MG63 (cell line): ENCODE measurements at places on chromosomes 4 and X. TPM values are rescaled to one million over a fixed set of nuclear protein-coding genes. Genes with fewer than 3 reads are reported as not detected.

TLR6 gene
- total RNA-seq, result 0.82 TPM in 1 of 2 replicates, not detected in the other

AREG gene
- not detected in 2 replicates for total RNA-seq

ADAMTS3 gene
- total RNA-seq, result 3.2 and 7.1 TPM in 2 replicates

SYTL5 gene
- total RNA-seq, result not detected in 2 replicates

PLP1 gene
- total RNA-seq, result not detected in 2 replicates

C1QTNF7 gene
- total RNA-seq, result not detected in 2 replicates

GRCh38 chrX:10395179-10395578, 225.2 kb downstream of the MID1 start:
- DNase-seq, result no peak

DNA sequence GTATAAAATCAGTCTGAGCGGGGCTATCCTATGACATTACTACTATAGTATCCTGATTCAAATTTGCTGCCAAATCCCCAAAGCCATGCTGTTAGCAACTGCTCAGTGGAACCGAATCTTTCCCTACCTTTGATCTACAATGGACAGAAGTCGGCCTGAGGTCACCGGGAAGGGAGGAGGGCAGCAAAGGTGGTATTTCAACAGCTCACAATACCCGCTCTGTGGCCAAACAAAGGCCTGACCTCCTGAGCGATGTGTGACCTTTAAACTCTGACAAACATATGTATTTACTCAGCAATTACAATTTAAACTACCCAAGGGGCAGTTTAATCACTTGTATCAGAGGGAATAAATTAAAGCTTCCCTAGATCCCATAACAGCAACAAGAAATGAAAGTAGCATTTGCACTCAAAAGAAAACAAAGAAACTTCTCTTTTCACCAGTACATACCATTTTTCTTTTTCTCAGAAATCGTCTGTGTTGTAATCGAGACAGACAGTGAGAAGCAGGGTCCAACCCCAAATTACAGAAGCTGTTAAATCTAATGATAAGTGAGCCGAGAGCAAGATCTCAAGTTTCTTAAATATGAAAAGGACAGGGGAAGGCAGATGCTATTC, 11.6 kb upstream of the TMEM128 start:
- no peak for DNase-seq

GRCh38 chr4:136922066-136922465, 610.2 kb downstream of the PCDH18 start:
- no peak for DNase-seq

DNA sequence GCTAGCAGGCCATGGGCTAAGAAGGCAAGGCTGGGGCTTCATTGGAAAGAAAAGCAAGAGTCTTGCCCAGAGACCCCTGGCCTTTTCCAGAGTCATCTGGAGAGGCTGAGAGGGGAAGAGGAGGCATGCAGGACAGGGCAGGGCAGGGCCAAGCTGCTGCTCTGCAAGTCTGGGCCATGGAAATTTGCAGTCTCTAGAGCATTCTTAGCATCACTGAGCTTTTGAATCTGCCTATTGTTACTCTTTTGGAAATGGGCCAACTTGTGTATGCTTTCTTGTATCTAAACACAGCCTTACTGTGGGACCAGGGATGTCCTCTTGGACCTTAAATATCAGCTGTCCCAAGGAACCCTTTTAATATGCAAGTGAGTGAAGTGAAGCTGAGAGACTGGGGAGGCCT, 560.5 kb downstream of the MID1IP1 start:
- DNase-seq, result no peak

DNA sequence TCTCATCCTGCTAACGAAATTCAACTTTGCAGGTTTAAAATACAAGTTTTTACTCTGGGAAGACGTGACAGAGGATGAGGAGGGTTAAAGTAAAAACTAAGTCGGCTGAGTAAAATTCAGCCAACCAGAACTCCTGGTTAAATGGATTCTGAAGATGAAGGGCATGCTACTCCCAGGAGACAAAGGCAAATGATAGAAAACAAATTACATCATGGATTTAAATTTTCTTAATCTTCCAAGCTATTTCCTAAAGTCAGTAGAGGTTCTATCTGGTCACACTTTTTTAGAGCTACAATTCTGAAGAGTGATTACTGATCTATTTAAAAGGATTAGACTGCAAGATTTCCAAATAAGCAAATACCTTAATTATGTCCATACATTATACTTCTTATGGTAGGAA, 47.9 kb downstream of the ZNF827 start:
- no peak for DNase-seq

GRCh38 chr4:109301651-109302360, 652 bp downstream of the COL25A1 start:
- no peak for DNase-seq

DNA sequence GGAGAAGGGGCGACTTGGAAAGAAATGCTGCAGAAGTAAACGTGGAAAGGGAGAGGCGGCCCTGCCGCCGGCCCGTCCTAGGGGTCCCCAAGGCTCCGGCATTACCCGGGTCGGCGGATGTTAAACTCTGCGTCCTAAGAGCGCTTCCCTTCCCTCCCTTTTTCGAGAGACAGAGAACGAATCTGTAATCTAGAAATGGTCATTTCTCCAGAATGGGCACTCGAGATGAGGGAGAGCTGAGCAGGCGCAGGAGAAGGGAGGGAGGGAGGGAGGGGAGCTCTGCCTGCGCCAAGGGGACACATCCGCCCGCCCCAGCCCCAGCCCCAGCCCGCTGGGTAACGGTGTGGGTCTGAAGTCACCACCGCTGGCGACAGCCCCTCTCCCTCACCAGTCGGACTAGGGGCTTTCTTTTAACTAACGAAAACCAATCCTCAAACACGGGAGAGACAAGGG, 1.7 kb downstream of the HCFC1 start:
- DNase-seq, result peak; percentile 20

GRCh38 chrX:129523079-129523911, at the start of gene SMARCA1:
TSS of gene SMARCA1 (minus strand) at chrX:129523490. CDS start at chrX:129523370, 120 bp downstream.
- peak; percentile 30 for DNase-seq

- DNase-seq, result no peak
Measured at GRCh38 chr4:71300964-71301363, 37.9 kb upstream of the SLC4A4 start.

DNA sequence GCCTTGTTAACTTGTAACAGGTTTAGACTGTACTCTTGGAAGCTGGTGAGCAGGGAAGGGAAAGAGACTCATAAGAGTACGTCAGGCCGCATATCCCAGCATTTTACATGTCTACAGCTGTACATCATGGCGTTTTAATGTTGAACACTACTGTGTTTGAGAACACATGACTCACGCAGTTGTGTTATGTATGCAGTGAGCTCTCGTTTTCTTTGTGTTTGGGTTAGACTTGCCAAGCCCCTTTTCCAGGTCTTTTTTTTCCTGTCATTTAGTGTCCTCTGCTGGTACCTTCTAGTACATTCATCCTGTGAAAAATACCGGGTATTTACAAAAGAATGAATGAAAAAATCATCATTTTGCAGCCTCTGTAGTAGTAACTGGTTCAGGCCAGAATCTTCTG, 35.3 kb downstream of the SMS start:
- DNase-seq, result no peak

DNA sequence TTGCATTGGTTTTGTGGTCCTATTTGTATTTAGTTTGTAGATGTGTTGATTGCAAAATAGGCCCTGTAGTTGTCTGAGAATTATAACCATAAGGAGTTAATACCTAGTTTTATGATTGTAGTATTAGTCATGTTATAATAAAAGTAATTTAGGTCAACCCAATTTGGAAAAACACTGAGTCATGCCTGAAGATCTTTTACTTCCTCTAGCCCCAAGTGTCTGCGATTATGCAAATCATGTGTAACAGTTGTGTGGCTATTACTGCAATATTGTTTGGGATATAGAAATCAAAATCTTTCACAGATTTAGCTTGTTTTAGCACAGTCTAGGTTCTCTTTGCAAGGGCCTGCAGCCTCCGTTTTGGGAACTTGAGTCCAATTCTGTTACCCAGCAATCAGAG, 12.6 kb downstream of the SRD5A3 start:
- DNase-seq, result no peak

GRCh38 chr4:22192084-22192511, 243.5 kb upstream of the KCNIP4 start:
- DNase-seq, result no peak

GRCh38 chr4:106369456-106370060, 980 bp upstream of the GIMD1 start:
- peak; percentile 9 for DNase-seq

GRCh38 chr4:18398661-18399060, 377.1 kb upstream of the LCORL start:
- no peak for DNase-seq

DNA sequence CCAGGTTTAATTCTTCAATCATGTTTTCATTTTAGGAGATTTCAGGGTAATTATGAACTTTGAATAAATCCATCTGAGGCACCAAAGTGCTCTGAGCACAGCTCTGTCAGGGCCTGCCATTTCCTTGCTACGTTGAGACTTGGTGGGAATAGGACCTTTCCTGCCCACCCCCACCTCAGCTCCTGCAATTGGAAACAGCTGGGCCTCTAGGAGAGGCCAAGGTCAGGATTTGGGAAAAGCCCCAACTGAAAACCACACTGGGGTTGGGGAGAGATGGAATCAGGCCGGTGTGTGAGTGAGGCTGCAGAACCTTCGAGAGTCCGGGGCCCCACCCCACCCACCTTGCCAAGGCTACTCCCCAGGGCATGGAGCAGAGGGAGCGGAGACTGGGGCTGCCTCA, 212.7 kb upstream of the BCOR start:
- DNase-seq, result no peak

DNA sequence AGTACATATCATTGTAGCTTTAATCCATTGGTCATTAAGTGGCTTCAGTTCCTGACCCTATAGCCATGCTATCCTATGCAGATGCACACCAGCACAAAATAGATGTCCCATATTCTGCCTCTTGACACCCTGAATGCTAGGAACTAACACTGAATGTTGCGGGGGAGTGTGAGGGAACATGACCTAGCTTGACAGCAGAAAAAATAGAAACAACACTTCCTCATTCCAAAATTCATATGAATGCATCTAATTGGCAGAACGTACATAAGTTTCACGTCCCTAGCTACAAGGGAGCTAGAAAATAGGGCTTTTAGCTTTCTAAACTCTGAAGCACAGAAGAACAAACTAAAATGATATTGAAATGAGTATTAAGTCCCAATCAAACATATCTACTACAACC, 14.4 kb upstream of the DCAF8L1 start:
- DNase-seq, result no peak
